ENCODE measurements at places on chromosomes 13 and 19.

- peak; percentile 2 for DNase-seq
Measured at GRCh38 chr13:34035676-34036325, 217.9 kb downstream of the RFC3 start.

- no peak for DNase-seq
Measured at GRCh38 chr13:110108348-110109139, 198.4 kb downstream of the COL4A1 start.

DNA sequence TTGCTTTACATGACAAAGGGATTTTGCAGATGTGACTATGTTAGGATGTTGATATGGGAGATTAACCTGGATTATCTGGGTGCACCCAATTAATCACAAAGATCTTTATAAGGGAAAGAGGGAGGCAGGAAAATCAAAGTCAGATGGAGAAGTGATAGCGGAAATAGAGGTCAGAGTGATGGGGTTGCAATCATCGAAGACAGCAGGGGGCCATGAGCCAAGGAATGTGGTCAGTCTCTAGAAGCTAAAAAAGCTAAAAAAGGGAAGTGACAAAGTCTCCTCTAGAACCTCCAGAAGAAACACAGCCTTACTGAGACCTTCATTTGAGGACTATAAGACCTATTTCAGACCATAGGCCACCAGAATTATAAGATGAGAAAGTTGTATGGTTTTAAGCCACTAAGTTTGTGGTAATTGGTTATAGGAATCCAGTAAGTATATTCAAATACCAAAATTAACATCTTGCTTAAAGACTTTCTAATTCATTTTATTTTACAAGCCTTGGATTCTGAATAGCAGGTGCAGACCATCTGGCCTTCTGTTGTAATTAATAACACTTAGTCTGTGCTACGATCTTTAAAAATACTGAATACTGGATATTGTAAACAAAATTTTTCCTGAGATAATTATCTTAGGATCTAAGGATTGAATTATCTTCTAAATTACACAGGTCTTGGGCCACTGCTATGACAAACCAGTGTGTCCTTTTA, 493.4 kb upstream of the PCDH20 start:
- no peak for DNase-seq

- DNase-seq = no peak
Measured at GRCh38 chr13:98853771-98854221, 101.3 kb upstream of the SLC15A1 start.

- DNase-seq = no peak
Measured at GRCh38 chr19:55538132-55538531, 1.2 kb upstream of the SBK2 start.
